ENCODE measurements at places on chromosomes 4 and X.

DNA sequence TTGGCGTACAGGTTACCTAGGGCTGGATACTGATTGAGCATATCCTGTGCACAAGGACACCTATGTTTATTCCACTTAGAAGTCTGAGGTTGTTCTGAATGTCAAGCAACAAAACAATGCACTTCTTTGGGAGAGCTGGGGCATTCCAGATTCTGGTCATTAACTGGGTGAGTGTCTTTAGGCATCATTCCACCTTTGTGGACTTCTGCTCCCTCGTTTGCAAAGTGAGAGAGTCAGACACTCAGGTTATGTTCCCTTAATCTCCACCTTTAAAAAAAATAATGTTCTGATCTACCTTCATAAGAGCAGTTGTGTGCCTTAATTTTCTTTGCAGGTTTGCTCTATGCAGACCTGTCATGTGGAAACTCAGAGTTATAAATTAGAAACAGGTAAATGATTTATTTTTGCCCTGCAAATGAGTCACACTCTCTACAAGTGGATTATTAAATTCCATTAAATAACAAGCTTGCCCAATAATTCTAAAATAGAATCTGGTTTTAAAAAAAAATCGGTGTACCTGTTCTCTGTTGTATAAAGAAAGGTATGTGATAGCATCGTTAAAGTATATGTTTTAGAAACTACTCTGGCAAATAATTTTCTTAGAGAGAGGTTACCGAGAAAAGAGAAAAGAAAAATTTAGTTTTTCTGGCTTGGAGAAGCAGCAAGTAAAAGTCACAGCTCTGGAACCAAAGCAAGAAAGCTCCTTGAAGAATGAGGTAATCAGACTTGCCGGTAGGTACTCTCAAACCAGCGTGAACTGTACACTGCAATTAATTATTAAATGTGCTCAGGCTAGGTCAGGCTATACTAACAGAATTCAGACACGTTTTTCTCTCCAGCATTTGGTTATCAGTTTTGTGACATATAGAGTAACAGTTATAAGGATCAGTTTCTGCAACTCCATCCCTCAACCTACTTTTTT is 93.2 kb downstream of the SORBS2 start:
- no peak for DNase-seq

- DNase-seq: no peak
Observed at GRCh38 chr4:80007745-80008149, 65.3 kb downstream of the ANTXR2 start.

DNA sequence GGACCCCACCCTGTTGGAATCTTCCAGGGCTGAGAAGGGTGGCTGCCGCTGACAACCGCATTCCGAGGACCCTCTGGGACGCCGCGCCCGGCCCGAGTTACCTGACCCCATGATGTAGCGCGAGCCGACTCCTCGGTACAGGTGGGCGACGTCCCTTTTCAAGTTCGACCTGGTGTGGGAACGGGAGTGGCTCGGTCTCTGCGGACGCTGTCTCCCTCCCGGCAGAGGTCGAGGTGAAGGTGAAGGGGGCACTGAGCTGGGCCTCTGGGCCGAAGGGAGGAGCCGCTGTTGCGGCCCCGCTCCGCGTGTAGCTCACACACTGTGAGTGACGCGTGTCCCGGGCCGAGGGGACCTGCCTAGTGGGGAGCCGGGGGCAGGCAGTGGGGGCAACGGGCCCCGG is 4.5 kb downstream of the GTPBP6 start:
- no peak for DNase-seq

DNA sequence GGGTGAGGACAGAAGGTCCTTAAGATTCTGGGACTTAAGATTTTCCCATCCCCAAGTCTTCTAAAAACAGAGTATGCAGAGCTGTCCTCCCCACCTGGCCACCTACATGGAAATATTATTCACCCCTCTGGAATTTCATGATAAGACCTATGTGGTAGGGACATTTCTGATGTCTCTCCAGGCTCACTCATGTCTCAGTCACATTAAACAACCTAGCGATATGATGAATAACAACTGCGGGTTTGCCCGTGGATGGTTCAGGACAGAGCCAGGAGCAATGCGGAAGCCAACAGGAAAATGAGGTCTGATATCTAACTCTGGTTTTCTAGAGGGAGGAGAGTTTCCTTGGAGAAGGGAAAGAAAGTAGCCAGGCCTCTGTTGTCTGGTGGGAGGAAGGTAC is 47.4 kb downstream of the TEX13A start:
- DNase-seq: no peak

DNA sequence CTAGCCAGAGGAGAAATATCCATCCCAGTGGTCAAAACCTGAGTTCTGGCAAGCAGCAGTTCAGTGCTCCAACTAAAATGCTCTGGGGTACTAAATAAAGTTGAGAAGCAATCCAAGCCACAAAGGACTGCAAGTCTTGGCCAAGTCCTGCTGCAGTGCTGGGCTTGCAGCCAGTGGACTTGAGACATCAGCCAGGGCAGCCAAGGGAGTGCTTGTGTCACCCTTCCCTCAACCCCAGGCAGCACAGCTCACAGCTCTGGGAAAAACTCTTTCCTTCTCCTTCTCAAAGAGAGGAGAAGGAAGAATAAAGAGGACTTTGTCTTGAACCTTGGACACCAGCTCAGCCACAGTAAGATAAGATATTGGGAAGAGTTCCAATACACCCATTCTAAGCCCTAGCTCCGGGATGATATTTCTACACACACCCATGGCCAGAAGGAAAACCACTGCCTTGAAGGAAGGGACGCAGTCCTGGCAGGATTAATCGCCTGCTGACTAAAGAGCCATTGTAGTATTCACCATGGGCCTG is 99.8 kb downstream of the PTCHD1 start:
- DNase-seq: no peak

- DNase-seq: no peak
Observed at GRCh38 chr4:184294606-184295133, 77.0 kb upstream of the ENPP6 start.

DNA sequence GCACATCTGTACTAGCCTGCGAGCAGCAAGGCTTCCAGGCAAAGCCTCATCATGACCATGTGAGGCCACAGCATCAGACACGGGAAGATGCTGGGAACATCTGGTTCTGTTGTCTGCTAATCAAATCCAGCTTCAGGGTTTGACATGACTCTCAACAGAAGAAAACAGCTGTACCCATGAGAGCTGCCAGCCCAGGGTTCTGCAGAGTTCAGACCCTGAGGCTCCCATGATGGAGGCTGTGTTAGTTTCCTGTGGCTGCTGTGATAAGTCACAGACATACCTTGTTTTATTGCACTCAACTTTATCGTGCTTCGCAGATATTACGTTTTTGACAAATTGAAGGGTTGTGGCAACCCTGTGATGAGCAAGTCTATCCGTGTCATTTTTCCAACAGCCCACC is 37.5 kb downstream of the JAKMIP1 start:
- no peak for DNase-seq

DNA sequence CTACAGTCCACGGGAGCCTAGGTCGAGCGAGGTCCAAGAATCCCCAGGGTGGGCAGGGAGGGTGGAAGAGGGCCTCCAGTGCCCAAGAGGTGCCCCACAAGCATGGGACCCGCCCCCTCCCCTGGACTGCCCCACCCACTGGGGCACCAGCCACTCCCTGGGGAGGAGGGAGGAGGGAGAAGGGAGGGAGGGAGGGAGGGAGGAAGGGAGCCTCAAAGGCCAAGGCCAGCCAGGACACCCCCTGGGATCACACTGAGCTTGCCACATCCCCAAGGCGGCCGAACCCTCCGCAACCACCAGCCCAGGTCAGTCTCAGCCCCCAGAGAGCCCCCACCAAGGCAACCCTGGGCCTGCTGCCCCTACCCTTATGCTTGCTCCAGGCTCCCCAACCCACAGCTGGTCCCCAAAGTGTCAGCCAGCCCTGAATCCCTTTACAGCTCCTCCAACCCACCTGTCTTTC is at the start of gene GATA1:
Gene GATA1 (plus strand): TSS at position 250 of the 460 bp plus-strand sequence. CDS start 4,520 bp downstream, outside the sequence.
- DNase-seq: no peak

DNA sequence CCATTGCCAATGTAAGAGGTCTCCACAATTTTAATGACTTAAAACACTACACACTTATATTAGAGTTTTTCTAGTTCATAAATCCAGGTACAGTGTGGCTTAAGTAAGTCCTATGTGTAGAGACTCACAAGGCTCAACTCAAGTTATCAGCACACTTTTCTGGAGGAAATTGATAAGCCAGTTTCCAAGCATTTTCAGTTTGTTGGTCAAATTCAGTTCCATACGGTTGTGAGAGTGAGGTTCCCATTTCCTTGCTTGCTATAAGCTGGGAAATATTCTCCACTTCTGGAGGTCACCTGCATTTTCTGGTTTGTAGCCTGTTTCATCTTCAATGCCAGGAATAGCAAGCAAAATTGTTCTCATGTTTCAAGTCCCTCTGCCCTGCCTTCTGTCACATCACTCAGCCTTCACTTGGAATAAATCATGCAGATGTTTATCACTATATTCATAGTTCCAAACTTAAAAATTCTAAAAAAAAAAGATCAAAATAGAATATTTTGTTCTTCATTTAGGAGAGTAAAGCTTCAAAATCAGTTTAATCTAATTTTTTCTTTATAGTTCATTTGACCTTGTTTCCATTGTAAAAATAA is 1137.5 kb upstream of the INTU start:
- no peak for DNase-seq

GRCh38 chrX:152641256-152641875 is 3.7 kb downstream of the GABRQ start:
- peak; percentile 21 for DNase-seq

- DNase-seq: no peak
Observed at GRCh38 chr4:12679217-12679616, 804.9 kb downstream of the RAB28 start.

GRCh38 chr4:141121101-141121500 is 12.2 kb downstream of the RNF150 start:
- DNase-seq: no peak

GRCh38 chr4:6548201-6548881 is 26.6 kb upstream of the MAN2B2 start:
- DNase-seq: peak; percentile 80

- peak; percentile 83 for DNase-seq
Observed at GRCh38 chrX:70452143-70452733, 7.6 kb downstream of the DLG3 start.

- DNase-seq: no peak
Observed at GRCh38 chr4:37805091-37805490, 21.4 kb upstream of the PGM2 start.

- DNase-seq: no peak
Observed at GRCh38 chrX:44456685-44457084, 86.0 kb downstream of the FUNDC1 start.
